ENCODE measurements at places on chromosomes 5 and 9. TPM values are rescaled to one million over a fixed set of nuclear protein-coding genes. Genes with fewer than 3 reads are reported as not detected.

- no peak for DNase-seq
These were observed 100.7 kb downstream of the PDE8B start for GRCh38 chr5:77311214-77311571.

- DNase-seq = no peak
These were observed 376 bp downstream of the GOLGA1 start for GRCh38 chr9:124940521-124940893.

Gene LCN1
- total RNA-seq = not detected

Gene DAB2
- 0.97 TPM for total RNA-seq

DNA sequence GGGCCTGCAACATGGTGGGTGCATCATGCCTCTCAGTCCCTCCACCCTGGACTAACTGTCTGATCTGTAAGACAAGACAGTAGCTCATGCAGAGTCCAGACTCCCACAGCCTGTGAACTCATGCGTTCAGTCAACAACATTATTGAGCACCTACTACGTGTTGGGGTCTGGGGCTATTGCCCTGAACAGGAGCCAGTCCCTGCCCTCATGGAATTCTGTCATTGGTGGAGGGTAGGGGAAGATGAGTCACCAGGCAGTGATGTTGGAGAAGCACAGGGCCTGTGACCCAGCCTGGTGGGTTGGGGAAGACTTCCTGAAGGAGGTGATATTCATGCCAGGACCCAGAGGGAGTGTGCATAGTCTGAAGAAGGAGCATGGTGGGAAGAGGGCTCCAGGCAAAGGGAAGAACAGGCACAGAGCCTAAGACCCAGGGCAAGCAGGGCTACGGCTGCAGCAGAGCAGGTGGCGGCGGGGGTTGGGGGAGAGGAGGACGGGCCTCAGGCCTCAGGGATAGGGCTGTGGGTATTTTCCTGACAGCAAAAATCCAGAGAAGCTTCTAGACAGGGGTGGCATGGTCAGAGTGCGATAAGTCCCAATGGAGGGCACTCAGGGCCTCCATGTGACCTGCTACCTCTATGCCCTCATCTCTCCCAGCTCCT, 26.7 kb upstream of the PSD2 start:
- DNase-seq = no peak

DNA sequence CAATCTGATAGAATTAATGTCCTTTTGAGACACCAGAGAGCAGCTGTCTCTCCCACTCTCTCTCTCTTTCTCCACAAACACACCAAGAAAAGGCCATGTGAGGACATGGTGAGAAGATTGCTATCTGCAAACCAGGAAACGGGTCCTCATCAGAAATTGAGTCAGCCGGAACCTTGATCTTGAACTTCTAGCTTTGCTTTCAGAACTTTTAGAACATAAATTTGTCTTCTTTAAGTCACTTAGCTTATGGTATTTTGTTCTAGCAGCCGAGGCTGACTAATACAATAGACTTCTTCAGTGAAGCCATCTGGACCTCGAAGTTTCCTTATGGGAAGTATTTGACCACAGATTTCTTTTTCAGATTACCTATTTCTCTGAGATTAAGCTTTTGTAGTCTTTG, 18.1 kb downstream of the NEUROG1 start:
- no peak for DNase-seq

Gene PRELID2
- 2.7 TPM for total RNA-seq

Gene POLE3
- total RNA-seq = 50.3 TPM

GRCh38 chr9:27337833-27338526, 41.0 kb upstream of the EQTN start:
- no peak for DNase-seq

GRCh38 chr9:78406933-78407332, 110.0 kb downstream of the PSAT1 start:
- no peak for DNase-seq

Gene CKMT2
- not detected for total RNA-seq

Gene S100Z
- 2.4 TPM for total RNA-seq

Gene HSD17B3
- total RNA-seq = not detected
